ENCODE measurements at places on chromosomes 7 and 10.
A peak's percentile ranks its signal among the peaks of the same experiment; 100 is the strongest.

- no peak for DNase-seq
Measured at GRCh38 chr7:104890216-104890615, 123.8 kb upstream of the KMT2E start.

- DNase-seq = no peak
Measured at GRCh38 chr7:128869944-128870285, 7.3 kb downstream of the ATP6V1F start.

GRCh38 chr7:6294839-6295238, 22.4 kb upstream of the CYTH3 start:
- peak; percentile 42 for DNase-seq

DNA sequence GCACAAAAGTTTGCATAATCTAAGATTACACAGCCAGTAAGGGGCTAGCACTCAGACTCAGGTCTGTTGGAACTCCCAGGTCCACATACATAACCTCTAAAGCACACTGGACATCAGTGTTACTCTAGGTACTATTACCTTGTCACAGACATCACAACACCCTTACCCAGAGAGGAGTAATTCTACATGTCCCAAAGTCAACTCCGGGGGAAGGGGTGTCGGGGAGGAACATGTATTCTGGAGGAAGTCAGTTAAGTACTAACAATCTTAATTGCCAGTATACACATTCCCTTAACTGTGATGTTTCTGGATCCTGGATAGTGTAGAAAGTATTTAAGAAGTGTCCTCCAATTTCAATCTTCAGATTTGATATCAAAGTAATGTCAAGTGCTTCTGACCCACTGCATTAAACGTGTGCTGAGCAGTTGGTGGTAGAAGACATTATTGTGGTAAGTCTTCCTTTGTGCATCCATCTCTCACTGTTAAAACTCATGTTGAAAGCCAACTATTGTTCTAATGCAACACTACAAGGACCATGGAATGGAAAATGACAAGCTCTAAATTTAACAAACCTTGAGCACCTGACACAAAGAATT, 155.4 kb downstream of the CRPPA start:
- no peak for DNase-seq

GRCh38 chr7:98722402-98722801, 105.3 kb downstream of the NPTX2 start:
- no peak for DNase-seq

- DNase-seq = no peak
Measured at GRCh38 chr7:128726059-128726736, 13.0 kb upstream of the CALU start.

- DNase-seq = no peak
Measured at GRCh38 chr10:132691711-132692153, 94.2 kb downstream of the NKX6-2 start.

- DNase-seq = no peak
Measured at GRCh38 chr7:46089281-46089680, 168.2 kb upstream of the IGFBP3 start.

DNA sequence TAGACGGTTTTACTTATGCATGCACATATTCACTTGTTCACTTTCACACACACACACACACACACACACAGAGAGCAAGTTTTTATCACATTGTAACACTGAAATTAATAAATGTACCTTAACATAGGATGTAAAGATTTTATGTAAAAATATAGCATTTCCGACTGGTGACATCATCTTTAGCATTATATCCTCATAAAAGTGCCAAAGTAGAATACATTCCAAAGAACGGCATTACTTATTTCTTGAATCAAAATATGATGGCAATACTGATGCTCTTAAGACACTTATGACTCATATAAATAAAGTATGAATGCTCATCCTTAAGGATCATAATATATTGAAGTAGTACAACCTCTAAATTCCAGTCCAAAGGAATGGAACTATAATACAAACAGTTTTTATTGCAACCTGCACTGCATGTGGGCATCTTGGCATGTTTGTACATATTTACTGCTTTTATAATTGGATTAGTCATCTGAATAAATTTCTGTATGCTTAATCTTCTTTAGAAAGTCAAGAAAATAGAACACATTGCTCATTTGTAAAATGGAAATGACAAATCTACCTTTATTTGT, 290.0 kb upstream of the SEMA3A start:
- DNase-seq = no peak

DNA sequence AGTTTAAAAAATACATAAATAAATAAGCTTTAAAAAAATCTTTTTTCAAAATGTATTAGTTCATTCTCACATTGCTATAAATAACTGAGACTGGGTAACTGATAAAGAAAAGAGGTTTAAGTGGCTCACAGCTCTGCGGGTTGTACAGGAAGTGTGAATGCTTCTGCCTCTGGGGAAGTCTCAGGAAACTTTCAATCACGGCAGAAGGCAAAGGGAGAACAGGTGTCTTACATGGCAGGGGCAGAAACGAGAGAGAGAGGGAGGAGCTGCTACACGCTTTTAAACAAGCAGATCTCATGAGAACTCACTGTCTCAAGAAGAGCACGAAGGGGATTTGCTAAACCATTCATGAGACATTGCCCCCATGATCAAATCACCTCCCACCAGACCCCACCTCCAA, 114.6 kb downstream of the DNAJC1 start:
- DNase-seq = no peak

DNA sequence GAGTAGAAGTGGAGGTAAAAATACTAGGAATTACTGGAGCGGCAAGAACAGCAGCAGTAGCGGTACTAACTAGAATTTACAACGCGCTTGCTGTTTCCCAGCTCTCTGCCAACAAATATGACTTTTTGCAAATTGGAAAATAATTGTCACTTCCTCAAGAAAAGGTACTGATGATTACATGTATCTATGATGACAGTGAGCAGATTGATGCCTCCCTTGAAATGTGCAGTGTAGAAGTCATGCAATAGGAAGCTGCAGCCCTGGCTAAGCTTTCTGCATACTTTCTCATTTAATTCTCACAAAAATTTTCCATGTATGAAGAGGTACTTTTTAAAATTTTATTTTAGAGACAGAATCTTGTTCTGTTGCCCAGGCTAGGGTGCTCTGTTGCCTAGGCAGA, 49.9 kb downstream of the ANK3 start:
- no peak for DNase-seq

- no peak for DNase-seq
Measured at GRCh38 chr10:124508070-124508667, 46.5 kb downstream of the LHPP start.

- no peak for DNase-seq
Measured at GRCh38 chr7:44973610-44974401, 5.0 kb downstream of the MYO1G start.

GRCh38 chr10:114499630-114500190, 95.4 kb upstream of the AFAP1L2 start:
- no peak for DNase-seq

DNA sequence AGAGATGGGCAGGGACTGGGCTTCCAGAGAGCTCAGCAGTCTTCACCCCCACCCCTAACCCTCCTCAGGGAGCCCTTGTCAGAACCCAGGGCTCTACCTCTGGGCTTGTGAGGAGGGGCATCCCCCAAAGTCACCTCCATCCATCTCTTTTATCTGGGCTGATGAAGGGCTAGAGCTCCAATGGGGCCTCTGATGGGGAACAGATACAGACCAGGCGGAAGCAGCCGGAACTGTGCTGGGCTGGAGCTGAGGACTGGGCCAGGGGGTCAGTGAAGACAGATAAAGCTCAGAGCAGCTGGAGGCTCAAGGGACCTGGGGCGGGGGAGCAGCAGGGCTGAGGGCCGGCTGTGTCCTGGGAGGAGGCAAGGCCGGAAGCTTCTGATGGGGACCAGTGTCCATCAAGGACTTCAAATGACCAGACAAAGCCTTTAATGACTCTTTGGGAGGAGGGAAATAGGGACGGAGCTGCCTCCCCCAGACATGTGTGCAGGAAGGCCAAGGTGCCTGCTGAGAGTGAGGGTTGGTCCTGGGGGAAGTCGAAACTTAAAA, 10.2 kb downstream of the KAZALD1 start:
- no peak for DNase-seq

DNA sequence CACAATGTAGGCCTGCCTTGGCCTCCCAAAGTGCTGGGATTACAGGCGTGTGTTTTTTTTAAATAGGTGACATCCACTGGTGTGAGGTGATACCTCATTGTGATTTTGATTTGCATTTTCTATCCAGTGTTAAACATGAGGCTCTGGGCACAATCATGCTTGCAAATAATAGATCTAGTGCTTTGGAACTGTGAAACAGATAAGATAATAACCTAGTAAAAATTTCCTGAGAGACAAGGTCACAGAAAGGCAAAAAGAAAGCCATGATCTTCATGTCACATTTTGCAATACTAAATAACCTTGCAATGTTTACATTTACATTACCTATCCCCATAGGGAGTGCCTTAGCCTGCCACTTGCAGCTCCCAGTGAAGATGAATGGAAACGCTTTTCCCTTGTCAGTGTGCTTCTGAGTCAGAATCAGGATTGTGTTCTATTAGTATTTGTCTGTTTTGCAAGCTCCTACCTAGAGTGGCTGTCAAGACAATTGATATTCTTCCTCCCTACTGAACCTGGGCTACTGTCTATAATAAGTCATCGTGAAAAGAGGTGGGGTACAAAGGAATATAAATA, 256.5 kb downstream of the PHTF2 start:
- no peak for DNase-seq

DNA sequence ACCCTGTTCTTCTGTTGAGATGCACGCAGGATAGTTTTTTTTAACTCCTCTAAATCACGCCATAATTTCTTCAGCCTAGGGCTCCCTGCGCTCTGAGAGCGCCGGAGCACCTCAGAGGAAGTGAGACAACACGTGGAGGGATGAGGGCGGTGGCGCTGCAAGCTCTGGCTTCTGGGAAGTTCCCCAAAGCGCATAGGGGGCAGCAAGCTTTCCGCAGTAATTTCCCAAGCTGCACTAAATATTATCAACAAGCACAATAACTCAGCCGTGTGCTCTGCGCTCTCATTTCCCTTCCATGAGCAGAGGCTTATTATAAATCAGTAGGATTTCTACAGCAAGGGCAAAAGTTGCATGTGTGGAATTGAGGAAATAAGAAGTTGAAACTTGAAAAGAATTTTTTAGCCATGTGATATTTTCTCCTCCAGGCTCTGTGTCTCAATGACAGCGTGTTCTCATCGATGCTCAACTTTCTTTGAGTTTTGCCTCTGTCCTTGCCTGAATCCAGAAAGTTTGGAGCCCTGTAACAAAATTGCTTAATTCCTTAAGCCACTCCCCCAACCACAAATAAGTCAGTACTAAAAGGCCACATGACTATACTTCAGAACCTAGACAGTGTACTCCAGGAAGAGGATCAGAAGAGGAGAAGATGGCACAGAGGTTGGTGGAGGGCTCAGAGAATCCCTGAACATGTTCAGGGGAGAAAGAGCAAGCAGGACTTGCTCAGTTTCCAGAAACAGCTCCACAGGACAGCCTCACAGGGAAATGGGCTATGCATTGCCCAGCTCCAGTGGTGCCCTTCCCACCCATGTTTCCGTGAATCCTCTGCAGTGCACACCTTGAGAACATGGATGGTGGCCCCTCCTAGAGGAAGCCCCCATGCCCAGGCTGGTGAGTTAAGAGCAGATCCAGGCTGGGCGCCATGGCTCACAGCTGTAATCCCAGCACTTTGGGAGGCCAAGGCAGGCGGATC, 221.5 kb upstream of the GHITM start:
- DNase-seq = no peak

GRCh38 chr7:45692031-45692430, 117.9 kb downstream of the ADCY1 start:
- no peak for DNase-seq

DNA sequence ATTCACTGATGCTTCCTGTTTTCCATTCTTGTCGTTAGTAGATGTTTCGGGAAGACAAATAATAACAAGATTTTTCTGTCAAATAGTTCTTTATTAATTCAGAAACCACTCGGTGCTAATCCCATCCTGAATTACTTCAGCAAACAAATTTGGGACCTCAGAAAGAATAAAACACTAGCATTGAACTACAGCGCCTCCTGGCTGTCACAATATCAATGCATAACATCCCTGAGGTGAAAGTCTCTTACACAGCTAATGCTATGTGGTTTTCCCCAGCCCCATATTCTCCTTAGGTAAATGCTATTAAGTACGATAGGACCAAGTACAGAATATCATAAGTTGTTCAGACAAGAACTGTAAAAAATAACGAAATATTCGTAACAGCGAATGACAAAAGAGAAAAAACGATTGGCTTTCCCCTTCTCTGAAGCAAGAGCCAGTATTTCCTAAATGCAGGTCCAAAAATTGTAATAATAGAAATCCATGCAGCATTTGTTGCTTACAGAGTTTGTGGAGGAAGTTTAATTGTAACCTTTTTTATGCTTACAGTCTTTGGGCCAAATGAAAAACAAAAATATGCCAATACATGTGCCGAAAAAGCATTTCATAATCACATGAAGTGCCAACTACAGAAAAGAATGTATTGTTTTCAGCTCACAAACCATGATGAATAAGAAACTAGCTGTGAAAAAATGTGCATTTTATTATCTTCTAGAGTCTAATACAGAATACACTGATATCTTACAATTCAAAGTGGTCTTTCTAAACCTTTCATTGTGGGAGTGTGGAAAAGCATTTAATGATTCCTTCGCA, 47.3 kb downstream of the MYPN start:
- DNase-seq = no peak

DNA sequence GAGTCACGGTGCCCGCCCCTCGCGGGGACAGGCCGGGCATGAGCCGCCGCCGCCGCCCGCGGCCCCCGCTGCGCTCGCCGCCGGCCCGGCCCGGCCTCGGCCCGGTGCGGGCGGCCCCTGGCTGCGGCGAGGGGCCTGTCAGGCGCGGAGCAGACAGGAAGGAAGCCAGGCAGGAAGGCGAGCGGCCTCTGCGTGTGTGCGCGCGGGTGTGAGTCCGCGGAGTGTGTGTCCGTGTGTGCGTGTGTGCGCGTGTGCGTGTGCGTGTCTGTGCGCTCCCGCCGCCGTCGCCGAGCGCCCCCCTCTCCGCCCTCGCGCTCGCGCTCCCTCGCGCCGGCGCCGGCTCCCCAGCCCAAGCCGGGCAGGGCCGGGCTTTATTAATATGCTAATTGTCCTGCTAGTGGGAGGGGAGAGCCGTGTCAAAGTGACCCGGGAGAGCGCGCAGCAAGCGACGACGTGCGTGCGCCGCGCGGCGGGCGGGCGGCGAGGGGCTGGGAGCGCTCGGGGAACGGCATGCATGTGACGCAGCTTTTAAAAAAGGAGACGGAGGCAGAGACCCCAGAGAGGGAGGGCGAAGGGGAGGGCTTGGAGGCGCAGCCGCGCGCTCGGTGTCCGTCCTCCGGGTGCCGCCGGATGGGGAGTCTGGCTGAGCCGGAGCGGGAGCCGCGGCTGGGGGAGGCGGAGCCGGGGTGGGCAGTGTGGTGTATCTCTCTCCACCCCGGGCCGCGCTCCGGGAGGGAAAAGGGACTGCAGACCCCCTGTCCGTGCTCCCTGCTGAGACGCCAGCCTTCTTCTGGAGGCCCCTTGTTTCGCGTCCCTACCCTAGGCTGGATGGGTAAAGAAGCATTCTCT, at the start of gene LDB1:
Gene LDB1 (minus strand): TSS at position 227 of the 849 bp plus-strand sequence. CDS start 258 bp downstream, outside the sequence.
- DNase-seq = no peak
